CD8-positive, alpha-beta T cell (primary cell): ENCODE measurements at places on chromosomes 12 and 14.
A peak's percentile ranks its signal among the peaks of the same experiment; 100 is the strongest.

- no peak for DNase-seq
Measured at GRCh38 chr12:109182041-109182839, 65.9 kb downstream of the ACACB start.

GRCh38 chr12:4273652-4274395 is at the start of gene CCND2:
Gene CCND2, plus strand, starts transcription at chr12:4273762. Its CDS starts 279 bp downstream, at chr12:4274041.
- peak; percentile 89 for DNase-seq

- DNase-seq: no peak
Measured at GRCh38 chr14:84272290-84272721, 1257.6 kb upstream of the FLRT2 start.

DNA sequence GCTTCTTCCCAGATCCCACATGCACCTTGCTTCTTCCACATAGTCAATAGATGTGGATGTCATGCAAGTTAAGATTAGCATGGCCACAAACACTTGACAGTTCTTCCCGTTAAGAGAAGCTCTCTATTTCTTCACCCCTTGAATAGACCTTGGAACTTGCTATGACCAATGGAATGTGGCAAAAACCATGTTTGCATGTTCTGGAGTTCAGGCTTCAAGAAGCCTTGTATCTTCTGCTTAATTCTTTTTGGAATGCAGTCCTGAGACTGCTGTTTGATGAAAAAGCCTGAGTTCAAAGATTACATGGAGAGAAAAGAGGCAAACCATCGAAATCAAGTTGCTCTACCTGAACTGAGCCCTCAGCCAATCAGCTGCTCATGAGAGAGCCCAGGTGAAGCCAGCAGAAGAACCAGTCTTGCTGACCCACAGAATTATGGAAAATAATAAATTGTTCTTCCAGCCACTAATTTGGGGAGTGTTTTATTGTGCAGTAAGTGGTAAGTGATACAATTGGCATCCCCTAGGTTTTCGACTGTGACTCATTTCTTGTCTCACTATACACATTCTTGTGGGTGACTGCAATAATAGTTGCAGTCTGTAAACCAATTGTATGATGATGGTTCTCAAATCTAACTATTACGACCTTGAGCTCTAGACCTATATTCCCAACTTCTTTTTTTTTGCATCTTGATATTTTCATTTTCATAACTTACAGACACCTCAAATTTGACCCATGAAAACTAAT is 12.6 kb downstream of the RASSF9 start:
- DNase-seq: no peak

DNA sequence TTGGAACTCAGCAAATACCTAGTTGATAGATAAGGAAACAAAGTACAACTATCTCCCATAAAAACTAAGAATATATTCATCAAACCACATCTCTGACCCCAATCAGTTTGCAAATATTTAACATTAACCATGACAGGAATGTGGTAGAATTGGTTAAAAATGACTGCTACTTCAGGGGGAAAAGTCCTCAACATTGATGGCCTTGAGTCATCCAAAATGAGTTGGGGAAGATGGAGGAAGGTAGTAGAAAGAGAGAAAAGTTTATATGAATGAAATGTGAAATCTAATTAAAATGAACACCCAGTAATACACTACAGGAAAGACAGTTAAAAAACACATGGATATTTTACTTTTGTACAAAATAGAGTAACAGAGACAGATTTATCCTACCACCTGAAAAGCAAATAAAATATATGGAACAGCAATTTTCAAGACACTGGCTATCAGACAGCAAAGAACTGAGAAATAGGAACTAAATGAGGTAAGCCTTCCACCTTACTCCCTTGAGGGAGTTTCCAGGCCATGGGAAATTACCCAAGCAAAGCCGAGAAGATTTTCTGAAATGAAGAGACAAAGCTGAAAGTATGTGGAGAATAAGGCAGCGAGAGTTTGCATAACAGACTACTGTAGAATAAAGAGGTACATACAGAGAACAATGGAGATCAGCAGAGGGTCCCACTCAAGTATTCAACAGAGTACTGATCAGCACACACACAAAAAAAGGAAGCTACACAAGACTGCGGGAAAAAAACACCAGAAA is 49.6 kb downstream of the TC2N start:
- DNase-seq: no peak

DNA sequence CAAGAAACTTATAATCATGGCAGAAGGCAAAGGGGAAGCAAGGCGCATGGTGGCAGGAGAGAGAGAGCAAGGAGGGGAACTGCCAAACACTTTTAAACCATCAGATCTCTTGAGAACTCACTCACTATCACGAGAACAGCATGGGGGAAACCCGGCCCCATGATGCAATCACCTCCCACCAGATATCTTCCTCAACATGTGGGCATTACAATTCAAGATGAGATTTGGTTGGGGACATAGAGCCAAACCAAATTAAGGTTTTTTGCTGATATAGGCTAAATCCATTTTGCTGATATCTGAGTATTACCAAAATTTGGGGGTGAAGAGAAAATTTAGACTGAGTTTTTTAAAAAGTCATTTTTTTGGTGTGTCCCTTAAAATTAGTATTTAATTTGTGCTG is 54.9 kb upstream of the TMX1 start:
- no peak for DNase-seq

GRCh38 chr12:46304070-46304469 is 35.2 kb upstream of the SLC38A1 start:
- no peak for DNase-seq

GRCh38 chr12:3055026-3055703 is 22.0 kb upstream of the TSPAN9 start:
- no peak for DNase-seq

DNA sequence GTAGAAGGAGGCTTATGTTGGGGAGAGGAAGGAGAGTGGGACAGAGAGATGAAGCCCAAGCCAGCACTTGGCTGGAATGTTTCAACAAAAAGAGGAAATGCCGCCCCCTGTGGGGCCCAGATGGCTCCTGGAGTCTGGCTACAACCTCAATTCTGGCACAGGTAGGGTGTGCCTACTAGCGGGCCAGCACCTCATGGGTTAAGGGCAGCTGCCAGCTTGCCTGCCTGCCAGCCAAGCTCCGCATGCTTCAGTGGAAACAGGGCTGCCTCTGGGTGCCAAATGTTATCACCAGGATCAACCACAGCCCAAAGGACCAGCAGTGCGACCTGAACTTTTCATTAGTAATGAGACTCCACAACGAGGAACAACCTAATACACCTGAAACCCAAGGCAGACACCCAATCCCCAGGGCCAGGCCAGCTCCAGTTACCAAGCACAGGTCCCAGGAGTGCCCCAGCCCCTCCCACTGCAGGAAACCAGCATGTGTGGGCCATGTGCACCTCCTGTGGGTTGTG is 11.3 kb downstream of the RAB15 start:
- DNase-seq: no peak

DNA sequence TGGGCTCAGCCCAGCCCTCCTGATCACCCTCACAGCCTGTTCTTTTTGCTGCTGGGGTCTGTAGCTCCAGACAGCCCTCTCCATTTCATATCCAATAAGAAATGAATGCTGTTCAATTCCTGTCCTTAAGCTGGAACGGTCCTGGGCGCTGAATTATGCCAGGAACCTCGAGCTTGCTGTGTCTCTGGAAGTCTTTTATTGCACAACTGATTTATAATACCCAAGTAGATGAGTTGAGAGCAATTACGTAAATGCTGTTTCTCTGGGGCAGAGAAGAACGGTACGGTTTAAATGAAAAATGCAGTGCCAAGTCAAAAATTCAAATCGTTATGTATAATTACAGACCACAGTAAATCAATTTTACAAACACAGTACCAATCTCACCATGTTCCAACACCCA is 161.0 kb downstream of the SAMD4A start:
- no peak for DNase-seq

GRCh38 chr12:131044760-131045381 is 91.2 kb downstream of the ADGRD1 start:
- DNase-seq: no peak

- DNase-seq: no peak
Measured at GRCh38 chr14:99554757-99555531, 49.1 kb downstream of the CCDC85C start.

- DNase-seq: no peak
Measured at GRCh38 chr12:83945871-83946270, 966.7 kb downstream of the SLC6A15 start.

DNA sequence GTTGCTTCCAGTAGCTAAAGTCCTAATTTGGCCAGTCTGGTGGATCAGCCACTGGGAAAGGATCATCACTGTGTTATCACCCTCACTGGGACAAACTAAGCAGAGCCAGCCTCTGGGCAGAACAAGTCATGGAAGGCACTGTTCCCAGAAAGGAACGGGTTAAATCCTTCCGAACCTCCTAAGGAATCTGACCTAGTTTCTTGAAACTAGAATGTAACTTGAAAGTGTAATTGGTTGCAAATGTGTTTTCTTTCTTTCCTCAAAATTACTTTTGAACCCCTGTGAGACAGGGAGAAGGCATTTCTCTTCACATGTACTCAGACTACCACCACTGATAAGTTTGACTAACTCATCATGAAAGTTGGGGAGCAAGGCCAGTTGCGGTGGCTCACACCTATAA is 18.7 kb upstream of the KICS2 start:
- DNase-seq: no peak

DNA sequence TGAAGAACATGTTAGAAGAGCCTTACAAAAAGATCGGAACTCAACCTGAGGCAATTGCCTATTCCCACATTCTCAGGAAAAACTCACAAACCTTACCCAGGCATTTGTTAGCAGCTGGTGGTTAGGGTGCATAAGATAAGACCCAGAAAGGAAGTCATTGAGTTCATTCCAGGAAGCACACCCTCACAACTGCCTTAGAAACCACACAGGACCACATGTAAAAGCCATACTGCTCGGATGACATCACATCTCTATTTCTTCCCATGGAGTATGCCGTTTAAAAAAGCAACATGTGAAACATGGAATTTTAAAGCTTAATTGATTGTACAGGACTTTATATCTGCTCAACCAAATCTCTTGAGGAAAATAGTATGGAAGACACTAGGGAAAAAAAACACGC is 411.2 kb downstream of the DAD1 start:
- DNase-seq: no peak

GRCh38 chr12:130633771-130634170 is 82.3 kb downstream of the RIMBP2 start:
- no peak for DNase-seq

DNA sequence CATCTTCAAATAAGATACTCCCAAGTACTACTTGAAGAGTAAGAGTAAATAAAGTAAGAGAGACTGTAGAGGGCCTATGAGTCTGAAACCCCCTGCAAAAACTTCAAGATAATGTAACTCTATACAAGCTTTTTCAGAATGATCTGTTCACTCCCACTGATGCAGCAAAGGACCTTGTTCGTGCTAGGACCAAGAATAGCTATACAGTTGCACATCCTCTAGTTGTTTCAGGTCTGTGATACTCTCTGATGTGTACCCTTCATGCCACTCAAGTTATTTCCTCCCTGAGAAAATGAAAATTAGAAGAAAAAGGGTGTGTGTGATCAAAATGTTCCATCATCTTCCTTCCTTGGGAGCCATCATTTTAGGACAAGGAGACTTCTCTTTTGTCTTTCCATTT is 204.4 kb downstream of the ALX1 start:
- no peak for DNase-seq

- no peak for DNase-seq
Measured at GRCh38 chr14:100767788-100768536, 41.3 kb downstream of the DLK1 start.

DNA sequence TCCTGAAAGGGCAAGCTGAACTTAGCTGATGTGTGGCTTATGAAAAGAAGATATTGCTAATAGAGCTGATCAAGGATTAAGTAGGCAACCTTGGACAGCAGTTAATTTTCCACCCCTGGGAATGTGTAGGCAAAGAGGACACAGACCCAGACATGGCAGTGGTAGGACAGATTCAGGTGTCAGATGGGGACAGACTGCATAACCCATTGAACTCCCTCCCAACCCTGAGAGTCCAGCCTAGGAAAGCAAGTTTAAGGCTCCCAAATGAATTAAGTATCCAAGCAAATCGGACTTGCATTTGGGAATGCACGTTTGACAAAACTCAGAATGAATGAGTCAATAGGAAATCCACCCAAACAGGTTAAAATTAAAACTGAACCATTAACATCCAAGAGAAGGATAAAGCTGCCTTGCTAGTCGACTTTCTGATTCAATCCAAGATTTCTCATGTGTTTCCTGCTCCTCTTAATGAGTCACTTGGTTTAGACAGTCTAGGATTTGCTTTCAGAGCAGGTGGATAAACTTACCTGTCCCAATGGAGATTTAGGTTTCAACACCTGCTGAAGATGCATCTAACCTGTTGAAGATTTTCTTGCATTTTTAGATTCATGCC is 385.4 kb downstream of the CCDC91 start:
- no peak for DNase-seq

GRCh38 chr12:126038434-126038833 is 973.2 kb downstream of the AACS start:
- no peak for DNase-seq

- DNase-seq: no peak
Measured at GRCh38 chr14:51424561-51425251, 184.7 kb downstream of the TMX1 start.

- DNase-seq: no peak
Measured at GRCh38 chr12:66979251-66979650, 289.9 kb upstream of the CAND1 start.

GRCh38 chr12:13443498-13443897 is 247.0 kb downstream of the EMP1 start:
- DNase-seq: no peak

GRCh38 chr12:89832336-89832735 is 123.7 kb upstream of the ATP2B1 start:
- DNase-seq: no peak

GRCh38 chr14:99177886-99178835 is 93.8 kb downstream of the BCL11B start:
- no peak for DNase-seq

DNA sequence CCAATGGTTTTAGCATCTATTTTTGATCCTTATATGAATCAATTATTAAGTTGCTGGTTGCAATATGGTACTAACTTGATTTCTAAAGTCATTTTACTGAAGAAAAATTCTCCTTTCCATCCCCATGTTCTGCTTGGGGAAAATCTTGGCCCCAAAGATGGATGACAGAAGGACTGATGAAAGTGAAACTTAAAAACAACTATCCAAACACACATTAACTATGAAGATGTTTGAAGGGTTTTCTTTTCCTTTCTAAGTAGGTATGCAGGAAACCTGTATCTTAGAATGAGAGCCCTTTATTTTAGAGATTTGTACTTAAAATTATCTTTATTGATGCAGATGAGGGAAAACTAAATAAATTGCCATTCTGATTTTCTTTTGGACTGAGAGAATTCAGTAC is 5.9 kb downstream of the C12orf71 start:
- no peak for DNase-seq

GRCh38 chr12:131132118-131132892 is 178.6 kb downstream of the ADGRD1 start:
- peak; percentile 71 for DNase-seq

GRCh38 chr14:87960013-87960787 is 32.8 kb downstream of the GALC start:
- peak; percentile 74 for DNase-seq

GRCh38 chr12:49413796-49414195 is 46.5 kb downstream of the SPATS2 start:
- no peak for DNase-seq

- no peak for DNase-seq
Measured at GRCh38 chr14:37932008-37932407, 275.7 kb upstream of the SSTR1 start.
